ENCODE measurements at places on chromosomes 13 and 19.

- DNase-seq: no peak
These were observed 48.6 kb downstream of the PIN1 start for GRCh38 chr19:9883764-9884163.

DNA sequence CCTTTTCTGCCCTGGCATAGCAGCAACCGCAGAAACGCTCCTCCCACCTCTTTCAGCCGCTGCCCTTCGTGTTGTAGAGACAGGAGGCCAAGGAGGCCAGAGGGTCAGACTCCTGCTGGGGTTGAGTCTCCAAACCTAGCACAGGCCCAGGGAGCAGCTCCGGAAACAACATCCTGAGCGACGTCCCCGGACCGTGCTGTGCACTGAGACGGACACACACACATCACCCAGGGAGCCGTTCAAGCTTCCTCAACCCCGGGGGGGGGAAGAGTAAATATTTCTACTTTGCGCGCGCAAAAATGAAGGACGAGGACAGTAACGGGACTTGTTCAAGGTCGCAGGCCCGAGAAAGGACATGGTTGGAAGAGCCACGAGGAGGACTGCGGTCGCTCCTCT lies 657 bp downstream of the ZNF550 start:
- peak; percentile 23 for DNase-seq

DNA sequence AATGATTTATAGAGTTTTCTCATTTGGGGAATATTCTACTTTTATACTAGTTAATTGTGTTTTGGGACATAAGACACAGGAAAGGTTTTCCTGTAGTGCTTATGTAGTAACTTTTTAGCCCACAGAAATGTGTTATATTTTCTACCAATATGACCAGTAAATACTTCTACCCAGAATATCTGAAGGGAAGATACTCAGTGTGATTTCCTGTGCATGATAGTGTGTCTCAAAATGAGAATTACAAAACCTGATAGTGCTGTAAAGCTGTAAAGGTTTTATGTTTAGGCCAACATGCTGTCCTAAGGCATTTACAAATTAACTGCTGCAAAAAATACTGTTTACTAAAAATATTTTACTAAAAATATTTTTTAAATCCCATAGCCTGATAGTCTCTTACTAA lies 126.8 kb downstream of the RXFP2 start:
- peak; percentile 15 for DNase-seq

DNA sequence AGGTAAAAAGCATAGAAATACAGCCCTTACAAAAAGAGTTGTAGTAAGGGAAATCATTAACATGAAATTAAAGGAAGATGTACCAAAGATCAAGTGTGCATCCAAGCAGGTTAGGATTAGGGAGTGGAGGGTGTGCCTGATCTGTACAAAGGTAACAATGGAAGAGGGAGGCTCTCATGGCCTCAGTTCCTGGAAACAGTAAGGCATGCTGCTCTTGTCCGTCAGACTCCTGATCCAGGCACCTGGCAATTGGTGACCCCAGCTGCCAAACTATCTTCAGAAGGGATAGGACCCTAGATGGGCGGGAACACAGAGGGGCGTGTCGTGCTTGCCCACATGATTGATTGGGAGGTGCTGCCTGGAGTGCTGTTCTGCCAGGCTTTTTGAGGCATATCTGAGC lies 4.5 kb downstream of the TEX26 start:
- no peak for DNase-seq

- DNase-seq: no peak
These were observed 819.6 kb upstream of the ARGLU1 start for GRCh38 chr13:107387525-107387924.

DNA sequence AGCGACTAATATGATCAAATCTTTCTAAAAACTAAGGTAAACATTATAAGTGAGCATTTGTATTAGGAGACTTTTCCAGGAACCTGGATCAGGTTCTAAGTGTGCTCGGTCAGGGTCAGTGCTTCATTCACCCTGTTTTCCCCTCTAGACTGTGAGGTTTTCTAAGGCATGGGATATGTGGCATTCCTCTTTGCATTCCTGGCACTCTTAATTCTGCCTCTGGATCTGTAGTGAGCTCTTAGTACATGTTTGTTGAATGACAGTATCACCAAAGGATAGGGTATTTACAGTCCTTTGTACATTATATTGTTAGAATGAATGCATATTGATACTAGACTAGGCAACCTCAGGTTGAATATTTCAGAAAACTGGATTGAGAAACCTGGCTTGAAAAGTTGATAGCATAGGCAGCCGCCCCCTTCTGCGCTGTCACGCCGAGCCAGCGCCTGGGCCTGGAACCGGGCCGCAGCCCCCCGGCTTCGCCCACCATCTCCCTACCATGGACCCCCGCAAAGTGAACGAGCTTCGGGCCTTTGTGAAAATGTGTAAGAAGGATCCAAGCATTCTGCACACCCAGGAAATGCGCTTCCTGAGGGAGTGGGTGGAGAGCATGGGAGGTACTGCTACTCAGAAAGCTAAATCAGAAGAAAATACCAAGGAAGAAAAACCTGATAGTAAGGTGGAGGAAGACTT lies 156.5 kb downstream of the KCNRG start:
- DNase-seq: no peak

DNA sequence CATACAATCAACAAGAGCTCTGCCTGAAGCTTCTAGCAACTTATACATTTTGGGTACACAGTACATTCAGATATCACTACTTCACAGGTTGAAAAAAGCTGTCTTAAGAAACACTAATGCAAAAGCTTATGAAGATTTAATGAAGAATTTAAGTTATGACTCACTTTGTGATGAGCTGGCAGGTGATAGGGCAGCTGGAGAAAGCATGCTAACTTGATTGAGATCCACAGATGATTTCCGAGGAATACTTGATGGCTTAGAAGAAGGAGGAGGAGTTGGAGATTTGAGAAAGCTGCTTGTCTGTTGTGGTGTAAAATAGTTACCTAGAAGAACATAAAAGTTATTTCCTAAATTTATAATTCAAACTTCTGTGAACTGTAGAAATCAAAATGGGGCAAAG lies 23.3 kb downstream of the EXOSC8 start:
- DNase-seq: no peak

- no peak for DNase-seq
These were observed 10.1 kb downstream of the ANO8 start for GRCh38 chr19:17324357-17325114.
